Cerebellar nuclear complex (tissue), 1 donor: ENCODE measurements at places on chromosomes 11 and 22.

DNA sequence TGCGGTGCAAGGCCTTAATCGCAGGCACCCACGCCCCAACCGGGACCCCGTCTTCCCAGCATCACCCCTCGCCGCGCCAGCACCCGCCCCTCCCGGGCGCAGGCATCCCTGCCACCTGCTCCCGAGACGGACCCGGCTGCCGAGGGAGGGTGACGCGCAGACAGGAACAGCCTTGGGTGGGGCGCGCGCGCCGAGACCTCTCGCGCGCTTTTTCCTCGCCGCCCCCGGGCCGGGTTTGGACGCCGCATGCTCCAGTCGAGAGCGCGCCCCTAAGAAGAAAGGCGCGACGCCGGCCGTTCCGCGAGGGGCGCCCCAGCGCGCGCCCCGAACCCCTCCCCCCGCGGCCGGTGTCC lies 504 bp downstream of the CFL1 start:
- no peak for DNase-seq

GRCh38 chr22:29628996-29629902 lies 25.8 kb downstream of the NF2 start:
- no peak for DNase-seq

GRCh38 chr11:46471943-46472661 lies 80.5 kb upstream of the CHRM4 start:
- no peak for DNase-seq

GRCh38 chr11:44301564-44302271 lies 8.2 kb downstream of the ALX4 start:
- DNase-seq = no peak

GRCh38 chr11:74925281-74925680 lies 23.6 kb downstream of the XRRA1 start:
- DNase-seq = no peak

GRCh38 chr11:115656041-115656440 lies 151.8 kb upstream of the CADM1 start:
- no peak for DNase-seq

- no peak for DNase-seq
Measured at GRCh38 chr22:43377896-43378704, 33.7 kb upstream of the MPPED1 start.

DNA sequence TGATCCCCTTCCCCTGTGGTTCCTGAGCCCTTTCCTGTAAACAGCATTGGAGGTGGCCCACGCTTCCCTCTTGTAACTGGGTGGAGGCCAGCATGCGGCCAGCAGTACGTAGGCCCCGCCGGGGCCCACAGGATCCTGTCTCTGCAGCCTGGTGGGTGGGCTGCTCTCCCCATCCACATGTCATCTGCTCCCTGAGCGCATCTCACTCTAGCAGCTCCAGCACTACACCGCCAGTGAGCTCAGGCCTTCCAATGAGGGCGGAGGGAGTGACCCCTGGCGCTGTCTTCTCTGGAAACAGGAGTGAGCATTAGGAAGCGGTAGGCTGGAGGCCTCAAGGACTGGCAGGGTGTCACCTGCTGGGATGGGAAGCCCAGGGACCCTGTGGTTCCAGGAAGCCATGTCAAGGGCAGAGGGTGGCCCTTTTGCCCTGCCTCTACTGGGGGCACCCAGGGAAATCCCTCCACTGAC lies 363.9 kb downstream of the TBC1D22A start:
- no peak for DNase-seq

- DNase-seq = no peak
Measured at GRCh38 chr11:44133335-44133946, 38.0 kb downstream of the EXT2 start.

- no peak for DNase-seq
Measured at GRCh38 chr22:26894766-26895485, 237.5 kb downstream of the MIAT start.

- peak; percentile 1 for DNase-seq
Measured at GRCh38 chr11:45803971-45804760, 783 bp upstream of the SLC35C1 start.
